ENCODE measurements at places on chromosomes 3 and 15.

DNA sequence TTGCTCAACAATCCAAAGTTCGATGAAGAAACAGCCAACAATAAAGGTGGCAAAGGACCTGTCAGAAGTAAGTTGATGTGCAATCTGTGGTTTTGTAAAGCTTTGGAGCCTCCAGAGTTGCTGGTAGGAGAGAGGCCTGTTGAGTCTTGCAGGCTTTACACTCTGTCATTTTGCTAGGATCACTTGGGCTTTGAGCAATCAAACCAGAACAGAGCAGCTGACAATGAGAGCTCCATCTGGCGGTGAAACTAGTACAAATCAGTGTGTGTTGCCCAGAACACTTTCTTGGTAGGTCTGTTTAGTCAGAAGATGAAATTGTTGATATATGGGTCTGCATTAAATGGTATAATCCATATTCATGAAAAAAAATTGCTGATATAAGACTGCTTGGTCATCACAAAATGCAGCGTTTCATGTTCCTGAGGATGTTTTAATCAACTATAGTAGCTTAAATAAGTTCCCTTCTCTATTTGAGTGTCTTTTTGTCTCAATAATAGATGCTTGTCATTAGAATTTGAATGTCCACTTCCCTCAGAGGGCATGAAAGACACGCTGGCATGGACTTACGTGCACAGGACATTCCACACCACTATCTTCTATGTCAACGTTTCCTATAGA, 25.7 kb downstream of the TMOD2 start:
- peak; percentile 66 for DNase-seq

GRCh38 chr3:47622671-47623461, 44.2 kb upstream of the CSPG5 start:
- no peak for DNase-seq

- no peak for DNase-seq
Measured at GRCh38 chr3:138451595-138452162, 17.3 kb downstream of the ESYT3 start.

- no peak for DNase-seq
Measured at GRCh38 chr3:106819440-106819839, 557.8 kb upstream of the CCDC54 start.

- no peak for DNase-seq
Measured at GRCh38 chr3:142021127-142021526, 128.2 kb downstream of the TFDP2 start.

- DNase-seq: no peak
Measured at GRCh38 chr15:78016860-78017259, 60.7 kb downstream of the TBC1D2B start.

DNA sequence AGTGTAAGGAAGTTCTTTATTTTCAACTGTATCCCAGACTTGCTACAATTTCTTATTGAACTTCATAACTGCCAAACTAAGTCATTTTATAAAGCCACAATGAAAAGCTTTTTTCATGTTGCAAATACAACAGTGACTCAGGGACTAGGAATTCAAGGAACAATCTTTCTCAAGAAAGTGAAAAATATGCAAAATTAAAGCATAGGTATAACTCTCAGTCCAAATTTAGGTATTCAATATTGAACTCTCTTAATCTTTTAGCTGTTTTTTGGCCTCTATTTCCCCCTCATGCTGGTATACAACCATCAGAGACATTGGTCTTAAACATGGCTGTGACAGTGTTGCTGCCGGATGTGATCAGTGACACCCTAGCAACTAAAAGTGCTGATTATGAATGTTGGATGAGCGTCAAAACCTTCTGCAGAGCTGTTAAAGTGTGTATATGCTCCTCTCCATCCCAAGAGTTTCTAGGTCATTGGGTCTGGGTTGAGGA, 476.9 kb downstream of the ZNF385D start:
- no peak for DNase-seq

DNA sequence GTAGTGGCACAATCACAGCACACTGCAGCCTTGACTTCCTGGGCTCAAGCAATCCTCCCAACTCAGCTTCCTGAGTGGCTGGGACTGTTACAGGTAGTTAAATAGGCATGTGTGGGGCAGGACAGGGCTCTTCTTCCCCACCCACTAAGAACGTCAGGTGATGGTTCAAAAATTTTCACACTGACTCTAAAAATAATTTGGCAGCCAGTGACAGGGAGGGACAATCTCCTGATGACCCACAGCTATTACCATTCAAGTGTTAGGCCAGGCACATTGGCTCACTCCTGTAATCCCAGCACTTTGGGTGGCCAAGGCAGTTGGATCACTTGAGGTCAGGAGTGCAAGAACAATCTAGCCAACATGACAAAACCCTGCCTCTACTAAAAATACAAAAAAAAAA, 12.2 kb upstream of the TRMT10C start:
- no peak for DNase-seq

DNA sequence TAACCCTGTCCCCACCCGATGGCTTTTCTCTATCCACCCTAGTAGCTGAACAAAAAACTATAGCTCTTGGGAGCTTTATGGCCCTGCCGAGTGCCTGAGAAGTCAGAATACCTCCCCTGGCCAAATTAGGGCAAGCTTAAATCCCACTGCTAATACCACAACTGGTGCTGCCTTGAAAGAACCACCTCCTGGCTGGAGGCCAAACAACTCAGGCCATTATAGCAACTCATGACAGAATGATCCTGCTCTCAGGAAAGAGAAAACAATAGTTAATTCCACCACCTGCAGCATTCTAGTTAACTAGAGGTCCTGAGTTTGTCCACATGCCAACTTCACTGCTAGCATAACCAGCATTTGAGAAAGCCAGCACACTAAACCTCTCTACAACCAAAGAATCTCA, 123.2 kb downstream of the RTP4 start:
- no peak for DNase-seq

GRCh38 chr3:157132341-157132740, 27.6 kb downstream of the CCNL1 start:
- no peak for DNase-seq

DNA sequence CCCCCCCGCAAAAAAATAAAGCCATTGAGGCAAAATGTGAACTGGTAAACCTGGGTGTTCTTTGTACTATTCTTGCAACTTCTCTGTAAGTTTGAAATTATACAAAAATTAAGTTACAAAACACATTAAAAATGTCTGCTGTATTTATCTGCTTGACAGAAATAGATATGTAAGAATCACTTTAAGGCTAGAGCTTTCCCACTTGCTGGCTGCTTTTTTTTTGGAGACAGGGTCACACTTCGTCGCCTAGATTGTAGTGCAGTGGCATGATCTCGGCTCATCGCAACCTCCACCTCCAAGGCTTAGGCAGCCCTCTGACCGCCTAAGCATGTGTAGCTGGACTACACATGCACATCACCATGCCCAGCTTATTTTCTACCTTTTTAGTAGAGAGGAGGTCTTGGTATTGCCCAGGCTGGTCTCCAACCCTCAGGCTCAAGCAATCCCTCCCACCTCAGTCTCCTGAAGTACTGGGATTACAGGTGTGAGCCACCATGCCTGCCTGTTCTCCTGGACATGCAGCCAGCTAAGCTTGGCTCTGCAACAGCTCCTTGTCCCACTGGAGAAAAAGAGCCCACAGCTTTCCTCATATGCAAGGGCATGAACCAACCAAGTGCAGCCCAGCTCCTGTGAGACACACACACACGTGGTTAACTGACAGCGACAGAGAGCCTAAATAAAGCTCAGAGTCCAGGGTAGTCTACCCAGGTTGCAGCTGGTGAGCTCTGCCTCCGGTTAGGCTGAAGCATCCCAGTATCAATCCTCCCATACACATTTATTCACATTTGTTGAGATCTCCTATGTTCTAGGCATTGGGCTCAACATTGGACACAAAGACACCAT, 4.5 kb downstream of the RPS17 start:
- DNase-seq: no peak

DNA sequence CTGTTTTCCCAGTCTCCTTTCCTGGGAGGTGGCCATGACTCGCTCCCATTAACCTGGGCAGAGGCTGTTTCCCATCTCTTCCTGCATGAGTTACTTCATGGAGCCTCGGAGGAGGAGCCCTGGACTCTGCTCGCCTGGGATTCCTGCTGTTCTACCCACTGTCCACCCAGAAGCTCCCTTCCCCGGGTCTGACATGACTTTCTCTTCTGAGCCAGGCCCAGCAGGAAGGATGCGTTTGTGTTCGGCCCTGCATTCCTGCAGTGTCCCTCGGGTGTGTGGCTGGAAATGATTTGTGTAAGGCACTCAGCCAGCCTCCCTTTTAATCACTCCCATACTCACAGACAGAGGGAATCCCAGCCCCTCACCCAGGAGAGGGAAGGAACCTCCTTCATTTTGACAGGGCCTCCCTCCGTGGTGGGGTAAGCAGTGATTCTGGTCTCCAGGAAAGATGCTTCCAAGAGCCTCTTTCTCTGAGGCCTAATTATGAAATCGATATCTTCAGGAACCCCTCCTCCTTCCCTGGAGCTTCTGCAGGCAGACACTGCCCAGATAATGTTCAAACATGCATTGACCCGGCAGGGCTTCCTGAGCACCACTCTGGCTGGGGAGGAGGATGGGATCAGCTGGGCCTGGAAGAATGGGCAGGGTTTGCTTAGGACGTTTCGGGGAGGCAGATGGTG, 41.6 kb upstream of the DLG1 start:
- peak; percentile 78 for DNase-seq

DNA sequence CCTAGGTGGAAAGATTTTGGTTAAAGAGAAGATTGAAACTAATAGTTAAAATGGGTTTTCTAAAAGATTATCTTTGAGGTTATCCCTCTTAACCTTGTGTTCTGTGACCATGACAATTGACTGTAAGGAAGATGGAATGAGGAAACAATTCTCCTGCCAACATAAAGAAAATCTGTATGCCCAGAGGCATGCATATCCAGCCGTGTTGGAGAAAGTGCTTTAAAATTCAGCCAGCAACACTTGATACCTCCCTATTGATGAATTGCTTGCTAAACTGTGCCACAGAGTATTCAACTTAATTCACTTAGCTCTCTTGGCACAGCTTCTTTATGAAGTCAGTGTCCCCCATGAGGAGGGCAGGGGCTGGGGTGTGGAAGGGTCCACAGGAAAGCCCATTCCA, 203.5 kb downstream of the UBE2E2 start:
- no peak for DNase-seq

DNA sequence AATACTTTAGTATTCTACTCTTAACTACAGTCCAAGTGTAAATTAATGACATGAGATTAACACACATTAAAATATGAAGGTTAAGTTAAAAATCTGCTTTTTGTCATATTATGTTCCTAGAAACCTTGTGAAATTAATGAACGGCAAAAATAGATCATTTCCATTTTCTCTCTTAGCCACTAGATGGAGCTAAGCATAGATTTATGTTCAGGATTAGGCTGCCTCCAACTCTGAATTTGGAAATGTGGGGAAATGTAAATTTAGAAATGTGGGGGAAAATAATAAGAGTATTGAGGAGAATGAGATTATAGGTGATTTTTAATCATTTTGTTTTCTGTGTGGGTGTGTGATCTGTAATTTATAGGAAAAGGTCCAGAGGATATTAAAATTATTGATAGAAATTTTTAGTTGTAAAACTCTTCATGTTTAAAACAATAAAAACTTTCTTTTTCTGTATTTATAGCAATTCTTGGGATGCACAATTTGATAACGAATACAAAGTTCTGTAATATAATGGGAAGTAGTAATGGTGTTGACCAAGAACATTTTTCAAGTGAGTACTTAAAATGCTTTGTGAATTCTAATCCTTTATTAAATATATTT, 59.2 kb downstream of the TMOD3 start:
- DNase-seq: no peak

DNA sequence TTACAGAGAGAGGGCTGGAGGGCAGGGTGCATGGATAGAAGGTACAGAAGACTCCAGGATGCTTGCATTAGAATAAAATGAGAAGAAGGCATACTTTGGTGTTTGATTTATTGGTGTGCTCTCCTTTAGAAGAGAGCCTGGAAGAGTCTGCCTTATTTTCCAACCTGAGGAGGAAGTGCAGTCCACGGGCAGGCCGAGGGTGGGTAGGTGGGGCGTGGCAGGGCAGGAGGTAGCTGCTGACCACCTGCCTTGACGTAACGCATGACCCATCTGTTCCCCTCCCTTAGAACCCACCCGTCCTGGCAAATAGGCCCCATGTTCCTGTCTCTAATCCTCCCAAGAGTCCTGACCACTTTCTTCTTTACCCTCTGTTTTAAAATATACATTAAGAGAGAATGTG, 222.3 kb upstream of the LYSMD4 start:
- DNase-seq: no peak

- no peak for DNase-seq
Measured at GRCh38 chr3:88985491-88985890, 121.9 kb upstream of the EPHA3 start.

GRCh38 chr15:64229129-64229724, 66.4 kb upstream of the PPIB start:
- no peak for DNase-seq

GRCh38 chr3:186260726-186261125, 101.3 kb downstream of the DGKG start:
- DNase-seq: no peak

GRCh38 chr15:82014989-82015388, 30.8 kb downstream of the MEX3B start:
- DNase-seq: no peak

DNA sequence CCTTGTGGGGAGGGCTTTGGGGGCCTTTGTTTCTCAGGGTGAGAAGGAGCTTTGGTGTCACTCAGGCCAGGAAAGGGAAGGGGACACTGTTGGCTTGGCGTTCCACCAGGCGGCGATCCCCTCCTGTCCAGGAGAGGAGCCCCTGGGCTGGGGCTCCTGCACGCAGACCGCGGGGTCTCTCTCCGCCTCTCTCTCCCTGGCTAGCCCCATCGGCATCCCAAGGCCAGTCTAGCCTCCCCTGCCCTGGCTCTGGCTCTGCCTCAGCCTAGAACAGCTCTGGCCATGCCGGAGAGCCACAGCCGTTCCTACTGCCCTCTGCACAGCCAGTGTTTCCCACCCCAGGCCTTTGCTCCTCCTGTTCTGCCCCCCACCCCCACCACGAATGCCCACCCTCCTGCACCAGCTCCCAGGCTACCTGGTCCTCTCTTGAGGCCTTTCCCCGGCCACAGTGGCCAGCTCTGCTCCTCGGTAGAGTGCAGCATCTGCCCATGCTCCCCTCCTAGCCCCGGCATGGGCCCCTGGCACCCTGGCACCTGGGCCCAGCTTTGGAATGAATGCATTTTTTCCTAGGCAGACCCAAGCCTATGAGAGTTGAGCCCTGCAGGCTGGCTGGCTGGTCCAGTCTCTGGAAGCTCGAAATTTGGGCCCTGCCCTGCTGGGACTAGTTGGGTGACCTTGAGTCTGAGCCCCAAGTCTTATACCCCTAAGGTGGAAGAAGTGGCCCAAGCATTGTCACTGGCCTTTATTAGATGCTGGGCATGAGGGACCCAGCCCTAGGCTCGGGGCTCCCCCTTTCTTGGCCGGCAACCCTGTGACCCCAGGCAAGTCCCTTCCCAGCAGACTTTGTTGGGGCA, 2.4 kb downstream of the PLXNA1 start:
- DNase-seq: no peak

DNA sequence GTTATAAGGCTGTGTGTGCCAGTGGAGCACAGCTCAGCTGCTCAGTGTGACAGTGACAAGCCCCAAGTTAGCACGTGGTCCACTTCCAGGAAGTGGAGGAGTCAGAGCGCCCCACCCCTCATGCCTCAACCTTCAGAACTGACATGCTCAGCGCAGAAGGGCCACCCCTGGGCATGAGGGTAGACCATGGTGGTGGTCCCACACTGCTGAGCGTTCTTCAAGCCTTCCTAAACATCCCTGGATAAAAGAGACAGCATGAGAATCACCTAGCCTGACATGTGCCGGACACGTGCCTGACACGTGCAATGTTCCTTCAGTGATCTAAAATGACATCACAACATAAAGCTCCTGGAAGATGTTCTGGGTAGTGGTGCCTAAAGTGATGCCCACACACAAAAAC, 16.8 kb downstream of the ATP10A start:
- DNase-seq: no peak

Measured in RCC 7860 (cell line).